ENCODE measurements at places on chromosomes 16 and 17.

DNA sequence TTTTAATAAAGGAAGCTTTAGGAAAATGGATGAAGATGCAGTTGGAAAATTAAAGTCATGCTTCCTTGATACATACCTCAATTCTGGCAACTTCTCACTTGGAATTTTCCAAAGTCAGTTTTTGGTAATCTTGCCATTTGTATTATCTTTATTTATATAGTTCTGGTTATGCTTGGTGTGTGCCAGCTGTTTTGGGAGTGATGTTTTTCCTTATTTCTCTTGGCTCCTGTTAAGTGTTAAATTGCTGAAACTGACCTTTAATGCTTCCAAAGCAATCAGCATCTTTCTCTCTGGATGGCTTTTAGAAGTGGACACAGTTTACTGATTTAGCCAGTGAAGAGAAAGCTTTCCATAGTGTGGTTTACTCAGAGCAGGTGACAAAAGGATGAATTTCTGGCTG, 70.1 kb upstream of the HAS3 start:
- no peak for DNase-seq

DNA sequence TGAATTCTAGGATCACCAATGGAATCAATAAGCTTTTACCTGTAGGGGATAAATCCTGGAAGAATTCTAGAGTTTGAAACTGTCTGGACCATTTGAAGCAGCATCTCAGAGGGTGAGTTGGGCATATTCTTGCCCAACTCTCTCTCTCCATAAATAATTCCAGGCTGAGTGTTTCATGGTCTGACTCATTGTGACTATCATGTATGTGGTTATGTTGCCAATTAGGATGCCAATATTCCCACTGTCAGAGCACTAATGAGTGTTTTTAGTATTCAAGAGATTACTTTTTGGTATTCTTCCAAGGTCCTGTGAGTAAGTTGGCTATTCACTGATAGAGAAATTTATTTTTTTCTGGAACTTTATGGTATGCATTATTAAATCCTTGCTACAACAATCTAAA, 456.9 kb downstream of the TOX3 start:
- no peak for DNase-seq

GRCh38 chr17:57679906-57680695, 65.0 kb downstream of the CCDC182 start:
- DNase-seq, result no peak

DNA sequence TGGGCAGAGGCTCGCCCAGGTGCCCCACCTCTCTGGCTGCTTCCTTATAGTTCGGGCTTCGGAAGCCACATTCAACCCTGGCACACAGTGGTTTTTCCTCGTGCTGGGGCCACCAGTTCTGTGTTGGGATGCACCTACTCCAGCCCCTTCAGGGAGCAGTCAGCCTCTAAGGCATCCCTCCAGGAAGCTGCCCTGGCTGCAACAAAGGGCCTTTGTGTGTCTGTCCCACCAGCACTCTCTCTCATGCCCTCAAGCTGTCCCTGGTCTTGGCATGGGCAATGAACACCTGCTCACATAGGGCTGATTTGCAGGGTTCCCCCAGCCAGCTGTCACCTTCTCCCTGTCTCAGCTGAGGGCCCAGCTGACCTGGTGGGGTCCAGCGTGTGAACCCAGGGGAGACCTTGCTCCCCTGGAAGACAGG, 754 bp upstream of the NOXO1 start:
- DNase-seq, result no peak

- no peak for DNase-seq
Measured at GRCh38 chr17:42431758-42432161, 8.7 kb upstream of the CAVIN1 start.

Measured in stimulated activated CD4-positive, alpha-beta T cell treated with anti-CD3 and anti-CD28 coated beads, TNF-alpha, amount 100 ng/mL, for 1 hour (primary cell).